ENCODE measurements at places on chromosomes 4 and X.

DNA sequence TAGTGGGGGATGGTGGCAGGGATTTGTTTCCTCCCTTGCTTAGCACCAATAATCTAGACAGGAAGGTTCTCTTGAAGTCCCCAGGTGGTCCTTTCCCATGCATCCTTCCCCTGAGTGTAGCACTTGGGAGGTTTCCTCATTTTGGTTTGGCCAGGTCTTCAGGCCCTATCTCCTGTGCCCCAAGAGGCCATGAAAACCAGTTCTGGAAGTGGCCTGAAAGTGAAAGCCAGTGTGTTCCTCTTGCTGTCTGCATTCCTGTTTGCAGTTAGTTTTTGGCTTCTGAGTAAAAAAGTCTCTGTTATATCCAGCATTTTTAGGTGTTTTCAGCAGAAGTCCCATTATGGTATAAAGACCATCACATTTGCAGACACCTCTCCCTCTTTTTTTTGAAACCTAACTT lies 59.5 kb downstream of the MTM1 start:
- DNase-seq, result no peak

GRCh38 chr4:92646826-92647225 lies 343.1 kb downstream of the GRID2 start:
- no peak for DNase-seq

DNA sequence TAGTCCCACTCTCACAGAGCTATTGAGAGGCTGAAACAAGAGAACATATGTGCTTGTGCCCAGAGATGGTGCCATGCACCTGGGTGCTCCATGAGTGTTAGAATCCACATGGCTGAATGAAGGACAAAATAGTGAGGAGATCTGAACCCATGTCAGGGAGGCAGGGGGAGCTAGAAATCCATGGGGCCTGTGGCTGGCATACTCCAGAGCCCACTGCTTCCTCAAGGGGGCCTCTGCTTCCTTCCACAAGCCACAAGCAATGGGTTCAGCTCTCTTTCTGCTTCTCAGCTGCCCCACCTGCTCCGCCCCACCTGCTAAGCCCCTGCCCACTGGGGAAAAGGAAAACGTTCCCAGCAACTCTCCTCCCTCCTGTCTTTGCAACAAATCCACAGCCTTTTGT lies 46.1 kb downstream of the PJA1 start:
- DNase-seq, result no peak

- DNase-seq, result no peak
These were observed 226.6 kb downstream of the KDR start for GRCh38 chr4:54898656-54899340.

DNA sequence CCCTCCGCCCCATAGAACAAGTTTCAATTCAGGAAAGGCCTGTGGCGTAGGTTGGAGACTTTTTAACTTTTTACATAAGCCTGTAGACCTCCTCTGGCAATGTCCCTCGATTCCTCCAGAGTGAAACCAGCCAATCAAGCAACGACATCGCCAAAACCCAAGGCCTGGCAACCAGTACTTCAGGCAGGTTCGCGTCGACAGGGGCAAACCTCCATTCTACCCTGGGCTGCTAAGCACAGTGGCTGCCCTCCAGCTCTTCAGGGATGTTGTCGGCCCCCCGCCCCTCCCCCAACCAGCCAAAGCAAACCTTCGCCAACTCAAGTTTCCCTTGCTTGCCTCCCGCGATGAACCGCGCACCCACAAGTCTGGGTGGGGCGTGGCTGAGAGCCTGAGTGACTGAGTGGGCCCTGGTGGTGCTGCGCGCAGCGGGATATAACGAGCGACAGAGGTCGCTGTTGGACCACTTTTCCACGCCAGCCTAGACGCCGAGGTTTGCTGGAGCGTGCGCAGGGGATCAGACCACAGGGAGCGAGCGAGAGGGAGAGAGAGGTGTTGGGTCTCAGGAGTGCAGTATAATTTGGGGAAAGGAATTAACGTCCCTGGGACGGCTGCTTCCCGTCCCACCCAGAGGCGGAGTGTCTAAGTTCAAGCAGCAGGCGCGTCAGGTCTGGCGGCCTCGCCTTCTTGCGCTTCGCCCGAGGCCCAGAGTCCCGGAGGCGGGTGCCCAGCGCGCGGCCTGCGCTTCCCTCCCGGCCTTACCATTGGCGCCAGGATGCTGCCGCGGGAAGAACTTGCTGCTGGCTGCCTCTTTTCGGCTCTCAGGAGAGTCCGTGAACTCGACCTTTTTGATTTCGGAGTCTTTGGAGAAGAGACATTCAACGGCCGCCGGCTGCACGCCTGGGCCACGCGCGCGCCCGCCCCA lies 9.0 kb upstream of the PITX2 start:
- DNase-seq, result no peak

- no peak for DNase-seq
These were observed 19.0 kb downstream of the PHKA2 start for GRCh38 chrX:18964901-18965300.

- DNase-seq, result no peak
These were observed 296.6 kb upstream of the PRPS2 start for GRCh38 chrX:12494400-12495138.

- no peak for DNase-seq
These were observed 3.0 kb downstream of the FNIP2 start for GRCh38 chr4:158771776-158772175.

DNA sequence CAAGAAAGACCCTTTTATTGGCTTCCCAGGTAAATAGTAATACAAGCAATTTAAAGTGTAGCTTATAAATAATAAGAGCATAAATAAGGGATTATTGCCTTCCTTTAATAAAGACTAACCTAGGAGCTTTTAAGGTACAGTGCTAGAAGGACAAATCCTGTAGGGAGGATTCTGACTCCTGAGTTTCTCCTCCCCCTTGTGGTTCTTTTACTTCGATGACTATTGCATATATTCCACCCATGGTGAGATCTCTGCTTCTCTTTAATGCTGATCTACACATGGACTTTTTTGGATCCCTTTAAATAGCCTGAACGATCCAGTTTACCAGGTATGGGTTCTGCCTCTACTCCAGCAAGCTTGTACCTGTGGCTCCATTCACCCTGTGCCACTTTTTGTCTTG lies 2.5 kb downstream of the GALNT7 start:
- no peak for DNase-seq

- no peak for DNase-seq
These were observed 13.2 kb upstream of the S100P start for GRCh38 chr4:6680372-6681034.

DNA sequence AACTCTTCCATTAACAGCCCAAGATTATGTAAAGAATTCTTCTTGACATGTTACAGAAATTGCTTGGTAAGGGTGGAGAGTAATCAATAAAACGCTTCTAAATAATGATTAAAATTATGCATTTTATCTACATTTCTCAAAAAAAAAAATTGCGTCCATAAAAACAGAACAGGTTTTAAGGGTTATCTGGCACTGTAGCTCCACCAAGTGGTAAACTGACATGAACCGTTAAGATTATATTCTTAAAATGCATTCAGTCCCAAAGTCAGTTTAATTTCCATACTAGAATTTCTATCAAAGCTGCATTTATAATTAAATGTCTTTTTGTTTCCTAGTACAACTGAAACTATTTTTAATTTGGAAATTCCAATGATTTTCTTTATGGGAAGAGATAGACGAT lies 214.0 kb upstream of the UGT8 start:
- DNase-seq, result no peak

DNA sequence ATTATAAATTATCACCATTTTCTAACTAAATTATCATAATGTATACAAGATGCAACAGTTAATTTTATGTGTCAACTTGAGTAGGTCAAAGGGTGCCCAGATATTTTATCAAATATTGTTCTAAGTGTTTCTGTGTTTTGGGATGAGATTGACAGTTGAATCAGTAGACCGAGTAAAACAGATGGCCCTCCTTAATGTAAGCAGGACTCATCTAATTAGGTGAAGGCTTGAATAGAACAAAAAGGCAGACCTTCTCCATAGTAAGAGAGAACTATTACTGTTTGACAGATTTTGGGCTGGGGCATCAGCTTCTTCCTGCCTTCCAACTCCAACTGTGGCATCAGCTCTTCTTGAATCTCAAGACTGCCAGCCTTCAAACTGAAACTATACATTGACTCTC lies 185.8 kb downstream of the TRAM1L1 start:
- DNase-seq, result no peak

- no peak for DNase-seq
These were observed 8.2 kb upstream of the TRAM1L1 start for GRCh38 chr4:117093571-117093970.

DNA sequence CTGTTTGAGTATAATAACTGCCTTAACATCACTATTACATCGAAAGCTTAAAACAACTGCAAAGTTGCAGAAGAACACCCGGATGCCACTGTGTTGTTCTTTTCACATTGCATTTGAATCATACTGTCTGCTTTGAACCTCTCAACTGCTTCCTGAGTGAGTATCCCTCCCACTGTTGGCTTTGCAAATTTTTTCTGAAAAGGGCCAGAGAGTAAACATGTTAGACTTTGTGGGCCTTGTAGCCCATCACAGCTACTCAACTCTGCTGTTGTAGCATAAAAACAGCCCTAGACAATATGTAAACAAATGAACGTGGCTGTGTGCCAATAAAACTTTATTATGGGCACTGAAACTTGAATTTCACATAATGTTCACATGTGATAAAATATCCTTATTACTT lies 76.1 kb downstream of the NSG1 start:
- DNase-seq, result no peak

GRCh38 chr4:3689006-3689405 lies 77.2 kb upstream of the ADRA2C start:
- no peak for DNase-seq

GRCh38 chr4:98510757-98511517 lies 147.5 kb downstream of the TSPAN5 start:
- DNase-seq, result no peak

DNA sequence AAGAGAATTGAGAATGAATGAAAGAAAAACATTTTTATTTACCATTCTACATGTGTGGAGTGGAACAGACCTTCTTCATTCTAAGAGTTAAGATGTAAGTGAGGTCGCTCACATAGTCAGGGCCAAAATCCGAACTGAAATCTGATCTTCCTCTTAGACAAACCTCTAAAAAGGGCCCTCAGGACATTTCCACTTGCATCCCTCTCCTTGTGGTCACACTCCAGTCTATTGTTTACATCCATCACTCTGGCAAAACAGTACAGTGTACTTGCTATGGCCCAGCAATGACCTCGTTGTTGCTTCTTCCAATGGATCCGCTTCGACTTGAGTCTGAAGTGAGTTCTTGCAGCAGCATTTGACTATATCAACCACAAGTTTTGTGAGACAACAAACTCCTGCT lies 54.2 kb downstream of the MOSPD2 start:
- DNase-seq, result no peak

DNA sequence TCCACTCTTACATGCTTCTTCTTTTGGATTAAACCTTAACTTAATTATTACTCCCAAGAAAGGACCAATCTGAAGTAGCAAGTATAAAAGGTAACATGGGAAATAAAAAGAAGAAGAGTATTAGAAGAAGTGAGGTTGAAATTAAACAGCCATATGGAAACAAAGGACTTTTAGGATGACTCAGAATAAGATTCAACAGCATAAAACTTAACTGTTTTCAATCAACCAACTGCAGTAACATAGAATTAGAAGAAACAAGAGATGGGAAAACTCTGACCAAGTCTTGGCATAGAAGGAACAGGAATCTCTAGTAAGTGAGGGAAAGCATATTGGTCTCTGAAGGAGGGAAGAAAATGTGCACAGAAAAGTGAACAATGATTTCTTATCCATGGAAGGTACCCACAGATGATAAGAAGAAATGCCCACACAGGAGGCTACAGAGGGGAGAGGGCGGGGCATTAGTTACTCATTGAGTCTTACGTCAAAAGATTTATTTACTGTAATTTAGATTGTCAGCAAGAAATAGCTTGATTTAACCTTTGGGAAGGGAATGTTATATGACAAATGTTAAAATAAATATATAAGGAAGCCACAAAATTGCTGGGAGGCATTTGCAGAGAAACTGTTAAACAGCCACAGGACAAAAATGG lies 177.3 kb downstream of the BANK1 start:
- DNase-seq, result no peak

DNA sequence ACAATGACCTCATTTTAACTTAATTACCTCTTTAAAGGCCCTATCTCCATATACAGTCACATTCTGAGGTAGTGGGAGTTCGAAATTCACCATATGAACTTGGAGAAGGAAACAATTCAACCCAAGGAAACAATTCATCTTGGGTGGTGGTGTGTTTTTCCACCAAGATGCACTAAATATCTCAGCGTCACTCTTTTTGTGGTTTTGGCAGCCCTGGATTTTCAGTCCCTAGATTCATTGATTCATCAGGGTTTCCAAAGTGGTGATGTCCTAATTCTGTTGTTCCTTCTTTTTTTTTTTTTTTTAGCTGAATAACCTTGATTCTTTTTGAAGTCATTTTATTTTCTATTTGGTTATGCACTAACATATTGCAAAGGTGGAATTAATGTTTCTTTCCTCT lies 162.6 kb upstream of the RAPGEF2 start:
- DNase-seq, result no peak

DNA sequence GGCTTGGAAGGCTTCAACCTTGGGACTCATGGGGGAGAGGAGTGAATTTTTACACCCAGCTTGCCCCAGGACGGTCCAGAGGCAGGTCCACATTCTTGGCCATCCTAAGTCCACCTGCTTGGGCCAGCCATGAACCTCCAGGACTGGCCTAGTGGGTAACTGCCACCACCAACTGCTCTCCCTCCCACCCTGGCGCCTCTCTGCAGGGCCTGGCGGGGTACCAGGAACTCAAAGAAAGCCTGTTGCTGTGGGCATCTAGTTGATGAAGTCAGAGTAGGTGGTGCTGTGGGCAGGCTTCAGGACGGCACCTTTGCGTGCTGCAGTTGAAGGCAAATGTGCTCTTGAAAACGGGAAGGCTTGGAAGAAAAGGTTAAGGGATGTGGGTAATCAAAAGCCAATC lies 12.0 kb downstream of the BCOR start:
- no peak for DNase-seq

- no peak for DNase-seq
These were observed 2.0 kb downstream of the NYX start for GRCh38 chrX:41449131-41449530.

DNA sequence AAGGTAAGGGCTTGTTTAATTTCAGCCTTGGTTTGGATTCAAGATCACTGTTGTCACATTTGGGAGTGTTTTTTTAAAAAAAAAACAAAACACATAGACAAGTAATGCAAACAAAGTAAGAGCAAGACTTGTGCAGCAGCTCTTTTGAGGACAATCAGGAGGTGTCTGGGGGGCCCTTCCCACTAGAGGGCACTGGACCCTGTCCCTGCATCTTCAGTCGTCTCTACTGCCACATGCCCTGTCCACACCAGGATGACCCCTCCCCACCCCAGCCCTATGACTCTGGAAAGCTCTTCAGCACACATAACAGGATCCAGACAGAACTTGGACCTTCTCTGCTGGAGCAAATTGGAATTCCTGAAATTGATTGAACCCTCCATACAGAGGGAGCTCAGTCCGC lies 71.0 kb downstream of the USP46 start:
- no peak for DNase-seq

- DNase-seq, result no peak
These were observed 10.8 kb upstream of the CITED1 start for GRCh38 chrX:72316408-72317110.

DNA sequence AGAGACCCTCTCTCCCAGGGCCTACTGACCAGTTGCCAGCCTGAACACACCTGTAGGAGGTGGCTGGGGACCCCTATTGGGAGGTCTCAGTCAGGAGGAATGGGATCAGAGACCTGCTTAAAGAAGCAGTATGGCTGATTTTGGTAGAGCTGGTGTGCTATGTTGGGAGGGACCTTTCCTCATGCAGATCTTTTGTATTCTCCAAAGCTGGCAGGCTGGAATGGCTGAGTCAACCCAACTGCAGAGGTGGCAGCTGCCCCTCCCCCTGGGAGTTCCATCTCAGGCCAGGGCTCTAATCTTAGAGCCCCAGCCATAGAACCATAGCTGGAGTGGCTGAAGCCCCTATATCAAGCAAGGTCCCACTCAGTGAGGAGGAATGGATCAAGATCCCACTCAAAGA lies 279.3 kb upstream of the BMP3 start:
- DNase-seq, result no peak
